ENCODE measurements at places on chromosomes 7 and 10.

GRCh38 chr10:5976512-5977470, 552 bp downstream of the IL15RA start:
- DNase-seq, result peak; percentile 39

GRCh38 chr7:155259866-155260497, 37.7 kb upstream of the INSIG1 start:
- no peak for DNase-seq

DNA sequence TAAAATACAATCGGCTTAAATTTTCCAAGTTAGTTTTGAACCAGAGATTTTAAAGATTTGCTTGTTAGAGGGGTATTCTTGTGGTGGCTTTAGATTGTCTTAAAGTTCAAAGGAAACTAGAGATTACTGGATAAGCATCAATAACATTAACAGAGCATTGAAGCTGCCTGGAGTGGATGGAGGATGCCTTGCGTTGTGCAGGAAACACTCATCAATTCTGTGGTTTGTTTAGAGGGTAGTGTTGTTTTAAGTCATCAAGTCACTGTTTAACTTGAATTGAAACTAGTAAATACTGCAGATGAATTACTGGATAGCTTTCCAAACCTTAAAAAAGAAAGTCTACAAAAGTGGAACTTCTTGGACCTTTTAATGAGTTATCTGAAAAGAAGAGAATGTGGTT, 218.6 kb downstream of the CELF2 start:
- no peak for DNase-seq

DNA sequence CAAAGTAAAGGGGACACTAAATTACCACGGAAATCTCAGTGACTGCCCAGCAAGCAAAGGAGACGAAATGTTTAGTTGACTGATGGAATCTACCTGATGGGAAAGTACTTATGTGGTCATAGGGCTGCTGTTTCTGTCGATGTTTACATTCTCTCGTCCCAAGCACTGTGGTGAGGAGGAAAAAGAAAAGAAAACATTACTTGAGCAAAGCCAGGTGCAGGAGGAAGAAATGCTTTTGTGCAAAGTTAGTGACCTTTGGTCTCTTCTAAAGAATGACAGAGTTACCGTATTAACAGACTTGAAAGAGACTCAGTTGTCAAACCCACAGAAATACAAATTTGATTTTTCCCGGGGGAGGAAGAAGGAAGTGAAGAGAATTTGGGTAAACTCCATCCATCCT, 43.3 kb upstream of the FMC1 start:
- no peak for DNase-seq

DNA sequence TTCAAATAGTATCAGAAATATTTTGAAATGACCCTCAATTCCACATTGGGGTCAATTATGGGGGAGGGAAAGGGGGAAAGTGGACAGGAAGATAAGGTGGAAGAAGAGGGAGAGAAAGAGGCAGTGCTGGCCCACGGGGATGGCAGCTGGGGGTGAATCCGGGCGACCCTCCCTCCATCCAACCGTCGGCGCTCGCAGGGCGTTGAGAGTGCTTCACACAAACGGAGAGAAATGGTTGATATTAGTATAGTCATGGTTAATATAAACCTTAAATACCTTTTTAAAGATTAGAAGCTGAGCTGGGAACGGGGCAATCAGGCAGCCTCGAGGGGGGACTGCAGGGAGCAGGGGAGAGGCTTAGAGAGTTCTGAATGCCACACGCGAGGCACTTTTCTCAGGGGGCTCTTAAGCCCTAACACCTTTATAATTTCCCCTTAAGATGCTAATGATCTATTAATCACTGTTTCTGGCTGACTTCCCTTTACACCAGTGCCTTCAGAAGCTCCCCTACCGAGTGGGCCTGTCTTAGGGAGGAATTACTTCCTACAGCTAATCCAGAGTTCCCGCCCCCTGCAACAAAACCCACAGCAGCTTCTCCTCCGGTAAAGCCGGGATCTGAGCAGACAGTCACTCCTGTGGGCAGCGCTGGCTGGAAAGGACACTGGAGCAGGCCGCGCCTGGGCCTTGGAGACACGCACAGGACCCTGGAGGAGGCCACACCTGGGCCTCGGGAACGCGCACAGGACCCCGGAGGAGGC, 39.5 kb downstream of the PRKAG2 start:
- no peak for DNase-seq

DNA sequence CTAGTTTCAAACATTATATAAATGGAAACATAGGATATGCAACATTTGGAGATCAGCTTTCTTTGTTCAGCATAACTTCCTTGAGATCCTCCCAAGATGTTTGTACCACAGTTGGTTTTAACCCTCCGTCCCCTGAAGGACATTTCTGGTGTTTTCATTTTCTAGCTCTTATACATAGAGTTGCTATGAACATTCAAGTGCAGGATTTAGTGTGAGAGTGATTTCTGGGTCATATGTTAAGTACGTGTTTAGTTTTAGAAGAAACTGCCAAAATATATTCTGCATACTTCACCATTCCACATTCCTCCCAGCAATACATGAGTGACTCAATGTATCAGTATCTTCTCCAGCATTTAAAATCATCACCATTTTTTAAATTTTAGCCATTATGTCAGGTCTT, 588.7 kb upstream of the PFKP start:
- no peak for DNase-seq

DNA sequence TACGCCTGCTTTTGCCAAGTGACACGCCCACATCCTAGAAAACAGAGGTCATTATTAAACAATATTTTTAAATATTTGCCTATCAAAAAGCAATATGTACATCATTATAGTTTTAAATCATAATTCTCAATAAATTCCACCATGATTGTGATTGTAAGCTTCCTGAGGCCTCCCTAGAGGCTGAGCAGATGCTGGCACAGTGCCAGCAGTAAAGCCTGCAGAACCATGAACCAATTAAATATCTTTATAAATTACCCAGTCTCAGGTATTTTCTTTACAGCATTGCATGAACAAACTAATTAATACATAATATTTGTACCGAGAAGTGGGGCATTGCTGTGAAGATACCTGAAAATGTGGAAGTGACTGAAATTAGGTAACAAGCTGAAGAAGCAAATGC, 174.7 kb upstream of the TMEM196 start:
- DNase-seq, result no peak

DNA sequence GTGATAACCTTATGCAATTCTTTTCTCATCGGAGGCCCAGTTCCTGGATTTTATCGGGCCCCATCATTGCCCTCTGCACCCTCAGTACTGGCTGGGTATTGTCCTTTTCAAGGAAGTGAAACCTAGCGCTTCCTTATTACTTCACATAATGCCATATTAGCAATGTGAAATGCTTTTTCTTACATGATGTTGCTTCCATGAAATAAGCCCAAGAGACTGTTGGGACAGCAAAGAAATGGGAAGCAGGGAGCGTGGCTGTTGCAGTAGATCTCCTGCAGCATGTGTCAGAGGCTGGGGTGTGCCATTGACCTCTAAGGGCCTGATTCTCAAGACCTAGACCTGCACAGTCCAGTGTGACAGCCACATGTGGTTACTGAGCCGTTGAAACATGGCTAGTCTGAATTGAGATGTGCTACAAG, 8.1 kb downstream of the CHN2 start:
- no peak for DNase-seq

DNA sequence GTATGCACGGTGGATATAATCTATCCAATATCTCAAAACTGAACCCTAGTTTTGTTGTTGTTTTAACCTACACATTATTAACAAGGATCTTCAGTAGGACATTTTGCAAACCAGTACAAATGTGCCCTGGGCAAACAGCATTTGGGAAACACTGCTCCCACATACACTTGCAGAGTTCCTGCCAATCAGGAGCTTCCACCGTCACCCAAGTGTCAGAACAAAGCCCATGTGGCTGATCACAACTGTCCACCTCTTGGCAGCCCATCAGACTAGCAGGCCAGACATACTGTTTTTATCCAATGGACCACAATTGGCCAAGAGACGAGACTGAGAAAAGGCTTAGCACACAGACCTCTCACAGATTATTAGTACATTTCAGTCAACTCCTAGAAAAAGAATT, 200.4 kb downstream of the FAM107B start:
- no peak for DNase-seq

- DNase-seq, result no peak
Observed at GRCh38 chr7:7920481-7920880, 48.1 kb upstream of the GLCCI1 start.

- no peak for DNase-seq
Observed at GRCh38 chr10:80416479-80417098, 8.2 kb downstream of the PRXL2A start.

GRCh38 chr10:34403512-34403911, 411.6 kb downstream of the PARD3 start:
- DNase-seq, result no peak

DNA sequence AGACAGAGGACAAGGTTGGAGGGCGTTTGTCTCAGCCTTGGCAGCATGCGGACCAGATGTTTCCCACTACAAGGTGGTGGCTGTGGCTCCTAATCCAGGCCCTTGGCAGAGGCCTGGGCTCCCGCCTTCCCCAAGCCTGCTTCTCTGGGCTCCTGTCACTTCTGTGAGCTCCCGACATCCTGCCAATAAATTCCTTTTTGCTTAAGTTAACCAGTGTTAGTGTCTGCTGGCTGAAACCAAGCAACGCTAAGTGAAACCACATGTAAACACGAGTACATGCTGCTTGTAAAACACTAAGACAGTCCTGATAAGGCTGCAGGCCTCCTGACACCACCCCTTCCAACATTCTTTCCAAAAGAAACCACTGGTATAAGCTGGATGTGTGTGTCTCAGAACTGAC, 263.6 kb upstream of the ZMIZ1 start:
- no peak for DNase-seq

DNA sequence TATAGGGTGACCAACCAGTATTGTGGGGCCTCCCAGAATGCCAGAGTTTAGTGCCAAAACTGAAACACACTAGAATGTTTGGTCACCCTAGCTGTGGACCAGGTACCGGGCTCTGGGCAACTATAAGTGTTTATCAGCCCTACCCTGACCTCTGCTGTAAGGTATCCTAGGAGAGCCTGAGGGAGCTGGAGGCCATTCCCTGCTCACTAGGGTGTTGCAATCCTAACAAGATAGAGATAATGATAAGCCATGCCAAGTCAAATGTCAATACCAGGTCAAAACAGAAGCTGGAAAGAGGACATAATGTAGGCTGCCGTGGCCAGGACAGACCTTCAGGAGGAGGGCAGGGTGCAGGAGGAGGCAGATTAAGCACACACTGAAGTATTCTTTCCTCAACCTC, 151.8 kb downstream of the KCNMA1 start:
- no peak for DNase-seq

- DNase-seq, result no peak
Observed at GRCh38 chr10:53111529-53111928, 338.9 kb upstream of the MBL2 start.

- DNase-seq, result no peak
Observed at GRCh38 chr10:1567152-1567551, 170.2 kb downstream of the ADARB2 start.

DNA sequence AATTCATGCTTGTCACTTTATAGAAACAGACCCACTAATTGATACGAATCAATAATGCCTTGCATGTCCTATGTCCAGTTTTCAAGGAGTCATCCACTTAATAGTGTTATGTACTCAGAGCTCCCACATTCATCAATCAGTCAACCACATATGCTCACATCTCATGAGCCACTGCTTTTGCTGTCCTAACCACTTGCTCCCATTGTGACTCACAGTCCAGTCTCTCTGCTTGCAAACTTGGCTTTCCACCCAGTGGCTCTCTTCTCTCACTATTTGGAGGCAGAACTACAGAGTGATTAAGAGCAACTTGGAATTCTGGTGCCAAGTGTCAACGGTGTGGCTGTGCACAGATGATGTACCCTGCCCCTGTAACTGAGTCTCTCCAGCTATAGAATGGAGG, 166.0 kb downstream of the SNX13 start:
- DNase-seq, result no peak

DNA sequence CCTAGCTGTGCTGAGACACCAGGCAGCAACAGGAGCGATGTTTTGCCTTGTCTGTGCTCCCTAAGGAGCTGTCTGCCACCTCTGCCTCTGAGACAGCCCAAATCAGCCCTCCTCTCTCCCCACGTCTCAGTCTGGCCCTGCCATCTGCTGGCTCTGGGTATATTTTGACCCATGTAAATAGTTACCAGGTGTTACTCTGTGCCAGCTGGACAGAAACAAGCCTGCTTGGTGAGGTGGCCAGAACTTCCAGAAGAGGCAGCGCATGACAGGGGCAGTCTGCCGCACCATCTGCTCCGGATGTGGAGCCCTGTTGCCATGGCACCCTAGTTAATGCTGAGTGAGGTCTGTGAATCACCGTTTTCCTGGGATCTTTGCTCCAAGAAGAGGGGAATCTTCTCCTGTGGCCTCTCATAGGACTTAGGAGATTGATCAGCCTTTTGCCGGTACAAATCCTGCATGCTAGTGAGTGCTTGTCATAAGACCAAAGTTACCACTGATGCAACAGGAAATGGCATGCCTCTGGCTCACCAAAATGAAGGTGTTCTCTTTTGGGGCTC, 31.8 kb downstream of the GSTO2 start:
- no peak for DNase-seq

GRCh38 chr10:88728107-88728763, 22.2 kb downstream of the LIPK start:
- peak; percentile 2 for DNase-seq

DNA sequence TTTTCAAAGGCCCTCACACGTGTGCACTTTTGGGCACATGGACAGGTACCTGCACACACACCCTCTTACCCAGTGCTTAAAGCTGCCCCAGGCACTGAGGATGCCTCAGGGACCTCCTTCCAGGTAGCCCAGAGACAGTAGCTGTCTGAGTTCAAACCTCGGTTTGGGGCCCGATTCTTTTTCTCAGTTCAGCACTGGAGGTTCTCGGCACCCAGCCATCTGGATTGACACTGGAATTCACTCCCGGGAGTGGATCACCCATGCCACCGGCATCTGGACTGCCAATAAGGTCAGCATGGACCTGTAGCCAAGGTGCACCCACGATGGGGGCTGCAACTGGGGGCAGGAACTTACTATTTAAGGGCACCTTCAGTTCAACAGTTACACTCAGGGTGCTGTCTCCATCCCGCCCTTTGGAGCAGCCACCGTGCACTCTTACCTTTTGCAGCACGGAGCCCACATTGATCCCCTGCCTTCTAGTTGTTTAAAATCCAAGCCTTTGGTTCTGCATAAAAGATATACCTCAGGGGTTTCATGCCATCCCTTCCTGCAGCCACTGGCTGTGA, 17.7 kb downstream of the CPA5 start:
- no peak for DNase-seq

Measured in activated CD4-positive, CD25-positive, alpha-beta regulatory T cell (primary cell).